ENCODE measurements at places on chromosomes 2 and 18.

DNA sequence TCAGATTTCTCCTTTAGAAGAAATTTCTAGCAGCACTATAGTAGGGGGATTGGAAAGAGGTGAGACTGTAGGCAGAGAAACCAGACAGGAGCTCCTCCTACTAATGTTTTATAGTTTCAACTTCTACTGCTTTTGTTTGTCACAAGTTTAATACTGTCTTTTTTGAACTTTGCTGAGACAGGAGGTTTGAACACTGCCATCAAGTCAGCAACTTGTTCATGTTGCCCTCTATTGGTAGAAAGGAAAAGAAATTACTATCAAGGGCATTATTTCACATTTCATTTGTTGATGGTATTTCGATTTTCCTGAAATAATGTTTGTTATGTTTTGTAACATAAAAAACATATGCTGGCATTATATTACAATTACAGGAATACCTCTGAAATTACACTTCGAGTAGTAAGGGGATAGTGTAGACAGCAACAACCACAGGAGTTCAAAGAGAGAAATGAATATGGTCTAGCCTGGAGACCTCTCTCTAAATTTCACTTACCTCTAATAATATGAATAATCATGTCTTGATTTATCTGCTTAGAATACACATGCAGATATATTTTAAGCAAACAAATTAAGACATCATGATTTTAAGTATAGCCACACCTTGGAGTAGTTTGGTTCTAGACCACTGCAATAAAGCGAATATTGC lies 12.4 kb upstream of the CCDC88A start:
- DNase-seq, result no peak

DNA sequence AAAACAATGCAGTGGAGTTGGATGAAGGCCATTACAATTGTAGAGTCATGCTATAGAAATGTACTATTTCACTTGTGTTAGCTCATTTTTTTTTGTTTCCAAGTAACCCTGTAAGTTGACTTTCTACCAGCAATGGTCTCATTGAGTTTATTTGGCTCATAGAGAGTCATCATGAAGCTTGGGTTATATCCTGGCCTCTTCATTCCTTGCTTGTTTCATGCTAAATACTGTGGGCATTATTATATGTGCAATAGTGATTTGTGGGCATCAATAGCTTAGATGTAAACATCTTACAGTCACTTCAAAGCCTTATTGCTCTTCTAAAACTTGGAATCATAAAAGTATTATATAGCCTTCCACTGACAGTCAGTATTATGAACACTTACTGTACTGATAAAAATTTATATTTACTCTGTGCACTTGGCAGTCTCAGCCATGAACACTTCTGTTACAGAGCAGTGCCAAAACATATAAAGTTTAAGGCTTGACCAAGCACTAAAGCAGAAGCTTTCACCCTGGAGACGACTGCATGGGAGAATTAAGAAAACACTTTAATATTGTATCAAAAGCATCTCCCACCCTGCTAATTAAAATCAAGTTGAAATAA lies 751.2 kb downstream of the SATB2 start:
- no peak for DNase-seq

DNA sequence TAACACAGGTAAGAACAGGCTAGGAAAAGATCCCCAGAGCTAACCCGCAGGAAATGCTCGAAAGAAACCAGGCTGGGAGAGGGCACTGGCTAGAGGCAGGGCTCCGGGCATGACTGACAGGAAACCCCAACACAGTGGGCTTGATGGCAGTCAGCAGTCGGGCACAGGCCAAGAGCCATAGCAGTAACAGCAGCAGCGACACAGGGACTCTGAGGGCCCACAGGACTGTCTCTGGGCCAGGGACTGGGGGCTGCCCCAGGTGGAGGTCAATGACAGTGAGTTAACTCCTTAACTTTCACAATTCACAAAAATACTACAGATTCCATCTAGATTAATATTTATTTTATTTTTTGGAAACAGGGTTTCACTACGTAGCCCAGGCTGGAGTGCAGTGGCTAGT lies 37.3 kb upstream of the ASPRV1 start:
- no peak for DNase-seq

- DNase-seq, result peak; percentile 55
Measured at GRCh38 chr2:231601356-231602229, 8.9 kb downstream of the TEX44 start.

DNA sequence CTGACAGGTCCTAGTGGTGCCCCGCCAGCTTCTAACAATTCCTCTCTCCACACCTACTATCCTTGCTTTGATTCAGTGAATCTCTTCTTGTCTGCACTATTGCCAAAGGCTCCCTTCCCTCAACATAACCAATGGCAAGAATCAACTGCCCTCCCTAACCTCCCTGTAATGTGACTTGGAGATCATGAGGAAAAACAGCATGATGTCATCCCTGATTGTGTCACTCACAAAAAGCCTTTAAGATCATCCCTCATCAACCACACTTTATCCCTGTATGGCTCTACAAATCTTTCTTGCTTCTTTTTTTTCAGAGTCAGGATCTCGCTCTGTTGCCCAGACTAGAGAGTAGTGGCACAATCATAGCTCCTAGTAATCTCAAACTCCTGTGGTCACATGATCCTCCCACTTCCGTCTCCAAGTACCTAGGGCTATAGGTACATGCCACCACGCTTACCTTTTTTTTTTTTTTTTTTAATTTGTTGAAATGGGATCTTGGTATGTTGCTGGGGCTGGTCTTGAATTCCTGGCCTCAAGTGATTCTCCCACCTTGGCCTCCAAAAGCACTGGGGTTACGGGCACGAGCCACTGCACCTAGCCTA lies 19.7 kb downstream of the SAP130 start:
- DNase-seq, result no peak

DNA sequence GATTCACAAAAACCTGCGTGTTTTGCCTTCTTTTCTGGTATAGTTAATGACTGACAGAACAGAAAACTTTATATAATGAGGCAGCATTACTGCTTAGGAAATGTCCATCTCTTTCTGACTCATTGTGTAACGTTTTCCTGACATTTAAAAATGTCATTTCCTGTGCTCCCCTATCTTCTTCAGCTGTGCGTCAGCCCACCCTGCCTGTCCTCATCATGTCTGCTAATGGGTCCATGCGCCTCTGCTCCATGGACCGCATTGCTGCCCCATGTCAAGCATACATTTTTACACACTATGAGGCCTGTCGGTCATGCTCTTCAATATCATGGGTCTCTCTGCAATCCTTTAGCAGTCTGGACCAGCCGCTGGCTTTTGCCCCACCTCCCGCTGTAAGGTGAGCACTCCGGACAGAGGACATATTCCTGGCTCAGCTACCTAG lies 234.3 kb downstream of the CDCA7 start:
- no peak for DNase-seq

GRCh38 chr18:7980656-7981055 lies 413.5 kb downstream of the PTPRM start:
- DNase-seq, result no peak

GRCh38 chr2:109129921-109130722 lies 1.1 kb downstream of the SH3RF3 start:
- DNase-seq, result no peak

- no peak for DNase-seq
Measured at GRCh38 chr2:215528555-215528954, 92.7 kb upstream of the FN1 start.

GRCh38 chr18:61825386-61825785 lies 67.4 kb downstream of the RNF152 start:
- no peak for DNase-seq

DNA sequence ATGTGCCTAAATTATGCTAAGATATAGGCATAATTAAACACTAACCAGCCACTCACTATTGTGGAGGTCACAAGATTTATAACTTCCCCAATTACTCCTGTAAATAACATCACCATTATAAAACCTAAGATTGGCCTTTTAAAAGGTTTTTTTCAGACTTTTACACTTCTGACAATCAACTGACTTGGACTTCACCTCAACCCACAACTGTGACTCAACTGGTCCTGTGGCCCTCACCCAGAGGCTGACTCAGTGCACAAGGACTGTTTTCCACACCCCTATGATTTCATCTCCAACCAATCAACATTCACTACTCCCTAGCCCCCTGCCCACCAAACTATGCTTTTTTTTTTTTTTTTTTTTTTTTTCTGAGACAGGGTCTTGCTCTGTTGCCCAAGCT lies 11.6 kb downstream of the TTR start:
- no peak for DNase-seq

- no peak for DNase-seq
Measured at GRCh38 chr2:24490181-24490689, 819 bp upstream of the NCOA1 start.

- DNase-seq, result no peak
Measured at GRCh38 chr18:79859314-79859713, 61.6 kb downstream of the KCNG2 start.

- no peak for DNase-seq
Measured at GRCh38 chr18:12742453-12742852, 39.6 kb downstream of the PSMG2 start.

DNA sequence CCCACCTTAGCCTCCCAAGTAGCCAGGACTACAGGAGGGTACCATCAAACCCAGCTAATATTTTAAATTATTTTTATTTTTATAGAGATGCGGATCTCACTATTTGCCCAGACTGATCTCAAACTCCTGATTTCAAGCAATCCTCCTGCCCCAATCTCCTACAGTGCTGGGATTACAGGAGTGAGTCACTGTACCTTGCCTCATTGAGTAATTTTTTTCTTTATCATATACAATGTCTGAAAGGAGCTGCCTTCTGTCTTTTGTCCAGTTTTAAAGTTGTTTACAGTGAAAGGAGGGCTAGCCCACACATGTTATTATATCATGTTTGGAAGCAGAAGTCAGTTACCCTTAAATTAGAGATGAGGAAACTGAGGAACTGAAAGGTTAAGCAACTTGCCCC lies 32.5 kb downstream of the PRKRA start:
- no peak for DNase-seq

DNA sequence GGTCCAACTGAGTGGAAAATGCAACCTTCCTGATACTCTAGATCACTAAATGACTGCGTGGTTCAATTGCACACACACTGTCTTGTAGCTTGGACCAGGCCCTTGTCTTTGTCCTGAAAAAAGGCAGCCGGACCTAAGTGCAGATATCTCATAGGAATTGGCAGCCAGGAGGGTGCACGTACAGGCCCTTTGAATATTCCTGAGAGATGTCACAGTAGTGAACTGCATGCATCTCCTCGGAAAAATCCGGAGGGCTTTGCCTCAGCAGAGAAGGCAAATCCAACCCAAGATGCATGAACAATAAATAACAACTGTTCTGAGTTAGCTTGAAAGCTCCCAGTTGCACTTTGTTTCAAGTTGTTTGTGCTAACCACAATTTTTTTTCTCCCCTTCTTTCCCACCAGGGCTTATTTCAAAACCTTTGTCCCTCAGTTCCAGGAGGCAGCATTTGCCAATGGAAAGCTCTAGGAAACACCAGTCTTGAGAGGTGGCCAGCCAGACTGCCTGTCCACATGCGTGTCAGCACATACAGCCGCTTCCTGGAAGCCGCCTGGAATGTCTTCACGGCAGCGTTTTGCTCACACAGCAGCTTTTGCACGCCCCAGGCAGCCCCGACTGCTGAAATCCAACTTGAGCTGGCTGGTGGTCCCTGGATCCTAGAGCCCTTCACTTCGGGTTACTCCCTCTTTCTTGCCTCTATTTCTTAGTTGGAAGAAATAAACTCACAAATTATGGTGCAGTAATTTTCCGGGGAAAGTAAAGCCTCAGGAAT lies 54.4 kb upstream of the FOSL2 start:
- DNase-seq, result no peak

- no peak for DNase-seq
Measured at GRCh38 chr2:110888411-110888810, 156.0 kb downstream of the ACOXL start.

- no peak for DNase-seq
Measured at GRCh38 chr2:234771980-234772732, 179.7 kb upstream of the SH3BP4 start.

GRCh38 chr2:881204-881918 lies 69.3 kb upstream of the SNTG2 start:
- no peak for DNase-seq

GRCh38 chr2:64947885-64948284 lies 41.3 kb upstream of the SLC1A4 start:
- no peak for DNase-seq

DNA sequence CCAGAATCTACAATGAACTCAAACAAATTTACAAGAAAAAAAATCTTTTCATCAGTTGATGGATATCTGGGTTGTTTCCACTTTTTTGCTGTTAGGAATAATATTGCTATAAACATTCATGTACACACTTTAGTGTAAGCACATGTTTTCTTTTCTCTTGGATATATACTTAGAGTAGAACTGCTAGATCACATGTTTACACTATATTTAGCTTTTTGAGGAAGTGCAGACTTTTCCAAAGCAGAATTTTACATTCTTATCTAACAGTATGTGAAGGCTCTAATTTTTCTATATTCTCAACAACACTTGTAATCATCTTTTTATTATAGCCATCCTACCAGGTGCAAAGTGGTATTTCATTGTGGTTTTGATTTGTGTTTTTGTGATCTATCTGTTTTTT lies 103.6 kb upstream of the RMP24 start:
- DNase-seq, result no peak

DNA sequence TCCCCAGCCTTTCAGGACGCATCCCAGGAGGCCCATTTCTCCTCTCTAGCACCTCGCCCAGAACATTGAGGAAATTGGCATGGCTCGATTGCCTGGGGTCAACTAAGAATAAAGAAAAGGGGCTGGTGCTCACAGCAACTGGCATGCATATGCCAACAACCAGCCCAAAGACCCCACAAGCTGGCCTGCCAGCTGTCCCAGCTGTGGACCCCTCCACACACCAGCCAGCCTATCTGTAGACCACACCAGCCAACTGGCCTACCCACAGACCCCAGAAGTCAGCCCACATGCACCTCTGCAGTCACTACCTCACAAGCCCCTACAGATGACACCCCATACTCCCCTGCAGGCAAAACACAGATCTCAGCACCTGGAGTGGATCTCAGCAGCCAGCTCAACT lies 123.8 kb upstream of the ID2 start:
- DNase-seq, result no peak

GRCh38 chr18:40380686-40381439 lies 1574.2 kb upstream of the PIK3C3 start:
- no peak for DNase-seq

GRCh38 chr18:63465059-63465458 lies 11.7 kb upstream of the SERPINB5 start:
- no peak for DNase-seq

- DNase-seq, result no peak
Measured at GRCh38 chr2:170345607-170346006, 167.7 kb downstream of the MYO3B start.

GRCh38 chr2:149330127-149331022 lies at the start of gene LYPD6:
Gene LYPD6 (plus strand): TSS chr2:149330587. CDS start chr2:149437709, 107,122 bp downstream.
- peak; percentile 49 for DNase-seq

GRCh38 chr2:127694986-127695385 lies 6.3 kb upstream of the SFT2D3 start:
- no peak for DNase-seq

- DNase-seq, result no peak
Measured at GRCh38 chr2:152710713-152711112, 6.5 kb downstream of the PRPF40A start.

- DNase-seq, result no peak
Measured at GRCh38 chr2:60499651-60500265, 53.7 kb downstream of the BCL11A start.

DNA sequence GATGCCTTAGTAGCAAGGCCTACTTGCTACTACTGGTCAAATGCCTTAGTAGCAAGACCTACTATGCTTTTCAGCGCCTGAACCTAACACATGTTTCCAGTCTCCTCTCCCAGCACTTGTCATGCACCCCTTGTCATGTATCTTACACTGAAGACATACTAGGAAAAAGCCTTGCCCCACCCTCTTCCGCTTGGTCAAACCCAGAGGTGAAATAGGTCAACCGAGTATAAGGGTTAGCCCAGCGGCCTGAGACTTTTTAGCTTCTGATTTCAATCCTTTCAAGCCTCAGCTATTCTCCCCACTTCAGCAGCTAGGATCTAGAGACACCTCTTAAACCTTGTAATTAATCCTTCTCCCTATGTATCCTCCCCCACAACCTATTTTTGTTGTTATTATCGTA lies 73.3 kb downstream of the UPP2 start:
- no peak for DNase-seq

Measured in amygdala (tissue), 56 donors.